ENCODE measurements at places on chromosomes 4 and X.

DNA sequence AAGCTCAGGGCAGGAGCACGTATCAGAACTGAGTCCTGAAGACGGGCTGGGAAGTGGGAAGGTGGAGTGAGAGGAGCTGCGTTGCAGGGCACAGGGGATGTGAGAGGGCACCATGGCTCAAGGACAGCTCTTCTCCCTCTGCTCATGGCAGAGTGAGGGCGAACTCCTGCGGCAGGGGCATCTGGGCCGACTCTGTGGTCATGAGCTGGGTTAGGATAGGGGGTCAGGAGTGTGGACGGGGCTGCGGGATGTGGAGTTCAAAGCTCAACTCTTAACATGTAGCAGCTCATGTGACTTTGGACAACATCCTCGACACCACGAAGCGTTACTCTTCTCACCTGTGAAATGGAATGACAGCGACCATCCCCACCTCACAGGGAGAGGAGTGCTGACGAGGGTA lies 19.4 kb upstream of the SORCS2 start:
- DNase-seq, result no peak

GRCh38 chrX:10529344-10529743 lies 91.0 kb downstream of the MID1 start:
- no peak for DNase-seq

- no peak for DNase-seq
Observed at GRCh38 chrX:1231850-1232465, 19.5 kb upstream of the CRLF2 start.

- no peak for DNase-seq
Observed at GRCh38 chrX:16196829-16197228, 29.5 kb downstream of the MAGEB17 start.

DNA sequence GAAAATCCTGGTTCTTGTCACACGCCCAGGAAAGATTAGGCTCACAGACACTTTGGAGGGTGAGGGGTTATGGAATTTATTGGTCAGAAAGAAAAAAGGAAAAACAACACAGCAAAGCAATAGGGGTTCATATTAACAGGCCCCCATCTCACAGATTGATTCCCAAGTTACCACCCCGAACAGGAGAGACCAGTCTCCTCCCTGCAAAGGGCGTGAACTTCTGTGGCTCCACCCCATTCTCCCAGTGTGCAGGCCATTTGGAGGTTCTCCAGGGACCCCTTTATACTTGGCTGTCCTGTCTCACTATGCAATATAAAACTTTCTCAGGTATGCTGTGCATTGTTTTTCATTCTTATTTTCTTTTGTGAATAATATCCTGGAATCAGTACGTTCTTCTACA lies 7.4 kb downstream of the FGF2 start:
- DNase-seq, result no peak

- DNase-seq, result no peak
Observed at GRCh38 chr4:122963216-122963615, 40.8 kb upstream of the NUDT6 start.
